Dermis microvascular lymphatic vessel endothelial cell (primary cell): ENCODE measurements at places on chromosomes 6 and 20.

GRCh38 chr6:21022343-21023107 lies 488.3 kb downstream of the CDKAL1 start:
- peak; percentile 95 for DNase-seq

GRCh38 chr6:122789182-122790027 lies at the start of gene SMPDL3A:
Gene SMPDL3A, plus strand, starts transcription at chr6:122789258. Its CDS starts 89 bp downstream, at chr6:122789347.
- DNase-seq, result peak; percentile 64

- no peak for DNase-seq
These were observed 261.4 kb downstream of the SLC35F1 start for GRCh38 chr6:118168421-118168820.

- no peak for DNase-seq
These were observed 113.6 kb downstream of the TSHZ2 start for GRCh38 chr20:53085720-53086119.

DNA sequence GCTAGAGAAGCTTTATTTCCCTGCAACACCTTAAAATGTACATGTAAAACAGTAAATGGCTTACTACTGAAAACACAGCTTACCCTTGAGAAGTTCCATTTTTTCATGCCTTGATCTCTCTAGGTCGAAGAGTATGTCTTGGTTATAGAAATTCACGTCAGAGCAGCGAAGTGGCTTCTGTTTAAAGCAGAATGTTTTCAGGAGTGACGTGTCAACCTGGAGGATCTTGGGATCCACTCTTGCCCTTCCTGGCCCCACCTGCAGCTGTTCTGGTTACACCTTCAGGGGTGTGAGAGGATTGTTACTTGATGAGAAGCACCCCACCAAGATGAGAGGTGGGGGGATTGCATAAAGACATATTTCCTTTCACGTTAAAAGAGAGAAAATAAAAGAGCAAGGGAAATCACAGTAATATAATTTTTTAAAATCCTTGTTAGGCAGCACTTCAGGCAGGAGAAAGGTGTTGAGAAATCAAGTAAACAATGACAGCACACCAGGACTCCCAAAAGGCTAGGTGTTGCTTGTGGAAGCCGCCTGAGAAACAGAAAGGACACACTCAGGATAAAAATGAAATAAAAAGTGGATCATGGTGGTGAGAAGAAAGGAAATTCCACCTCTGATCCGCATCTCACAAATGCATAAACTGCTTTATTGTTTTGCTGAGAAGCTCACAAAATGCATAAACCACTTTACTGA lies 149.7 kb downstream of the UNC5CL start:
- no peak for DNase-seq

DNA sequence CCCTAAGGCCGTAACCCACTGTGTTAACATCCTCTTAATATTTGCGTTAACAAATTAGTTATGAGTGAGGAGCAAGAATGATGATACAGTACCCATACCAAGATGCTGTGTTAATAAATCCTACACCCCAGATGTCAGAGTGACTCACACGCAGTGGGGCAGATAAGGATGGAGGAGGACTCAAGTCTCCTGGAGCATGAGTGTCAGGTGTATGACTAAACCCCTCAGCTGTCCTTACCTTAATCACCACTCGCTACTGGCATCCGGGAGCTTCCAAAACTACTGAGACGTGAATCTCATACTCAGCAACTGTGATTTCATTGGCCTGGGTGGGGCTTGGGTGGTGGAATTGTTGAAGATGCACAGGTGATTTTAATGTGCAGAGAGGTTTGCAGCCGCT lies 131.3 kb upstream of the MTHFD1L start:
- DNase-seq, result no peak

DNA sequence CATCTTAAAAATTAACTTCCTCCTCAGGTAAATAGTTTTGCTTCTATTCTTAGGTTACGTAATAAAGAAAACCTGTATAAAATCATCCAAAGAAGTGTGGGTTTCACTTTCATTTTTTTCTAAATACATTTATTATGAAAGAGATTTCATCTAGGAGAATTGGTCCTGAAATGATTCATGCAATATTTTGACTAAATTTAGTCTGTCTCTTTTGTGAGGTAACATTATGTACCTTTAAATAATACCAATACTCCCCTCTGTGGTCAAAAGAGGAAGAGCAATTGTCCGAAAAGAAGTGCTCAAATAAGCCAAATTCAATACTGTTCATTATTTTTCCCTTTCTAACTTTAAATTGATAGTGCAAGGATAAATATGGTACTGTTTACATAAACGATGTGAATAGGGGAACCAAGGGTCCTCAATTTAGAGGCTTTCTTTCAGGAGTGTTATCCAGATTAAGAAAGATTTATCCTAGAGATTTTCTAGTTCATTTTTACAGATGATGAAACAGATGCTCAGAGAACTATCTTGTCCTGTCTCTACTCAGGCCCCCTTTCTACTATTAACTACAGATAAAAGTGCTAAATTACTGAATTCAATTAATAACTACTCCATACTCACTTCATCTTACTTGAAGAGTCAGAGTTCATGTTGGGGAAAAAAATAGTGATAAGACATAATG lies 26.2 kb downstream of the CYP39A1 start:
- peak; percentile 19 for DNase-seq

DNA sequence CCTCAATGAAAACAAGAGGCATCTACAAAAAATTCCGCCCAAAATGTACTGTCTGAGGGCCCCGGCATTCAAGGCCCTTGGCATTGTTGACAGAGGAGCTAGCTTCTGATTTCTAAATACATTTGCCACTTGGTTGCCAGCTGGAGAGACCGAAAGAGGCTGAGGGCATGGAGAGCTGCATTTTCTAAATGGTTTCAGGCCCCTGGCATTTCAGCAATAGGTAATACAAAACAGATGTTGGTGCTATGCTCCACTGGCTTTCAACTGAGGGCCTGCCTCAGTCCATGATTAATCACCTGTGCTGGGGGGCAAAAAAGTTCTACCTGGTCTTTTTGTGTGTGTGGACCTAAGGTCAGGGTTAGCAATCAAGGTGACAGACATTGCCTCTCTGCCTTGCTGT lies 79.5 kb upstream of the ISM1 start:
- no peak for DNase-seq

DNA sequence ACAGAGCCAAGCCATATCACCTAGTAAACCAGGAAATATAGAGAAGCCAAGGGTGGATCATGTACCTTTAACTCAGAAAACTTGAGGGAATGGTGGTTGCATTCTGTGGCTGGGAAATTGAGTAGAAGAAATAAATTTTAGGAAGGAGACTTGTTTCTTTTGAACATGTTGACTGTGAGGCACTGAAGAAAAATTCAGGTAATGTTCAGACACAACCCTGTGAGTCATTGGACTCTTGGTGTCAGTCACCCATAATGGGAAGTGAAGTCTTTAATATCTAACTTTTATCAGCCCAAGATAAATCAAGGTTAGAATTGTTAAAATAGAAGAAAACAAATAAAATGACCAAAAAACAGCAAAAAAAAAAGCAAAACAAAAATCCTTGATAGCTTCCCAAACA lies 98.8 kb upstream of the GRIK2 start:
- no peak for DNase-seq

DNA sequence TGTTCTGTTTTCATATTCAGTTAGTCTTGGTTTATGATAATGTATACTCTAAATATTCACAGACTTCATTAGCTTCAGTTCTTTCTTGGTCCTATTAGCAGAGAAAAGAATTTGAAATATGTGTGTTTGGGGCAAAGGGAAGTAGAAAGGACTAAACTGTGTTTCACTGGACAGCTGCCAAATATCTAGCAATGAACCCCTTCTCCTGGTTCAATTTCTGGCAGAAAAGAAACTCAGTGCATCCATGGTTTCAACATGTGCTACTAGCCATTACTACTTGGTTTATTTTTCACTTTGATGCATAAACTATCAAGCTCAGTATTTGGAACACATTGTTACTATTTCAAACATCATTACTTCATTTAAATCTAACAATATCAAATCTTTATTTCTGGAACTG lies 43.6 kb downstream of the FBXL4 start:
- DNase-seq, result peak; percentile 11

DNA sequence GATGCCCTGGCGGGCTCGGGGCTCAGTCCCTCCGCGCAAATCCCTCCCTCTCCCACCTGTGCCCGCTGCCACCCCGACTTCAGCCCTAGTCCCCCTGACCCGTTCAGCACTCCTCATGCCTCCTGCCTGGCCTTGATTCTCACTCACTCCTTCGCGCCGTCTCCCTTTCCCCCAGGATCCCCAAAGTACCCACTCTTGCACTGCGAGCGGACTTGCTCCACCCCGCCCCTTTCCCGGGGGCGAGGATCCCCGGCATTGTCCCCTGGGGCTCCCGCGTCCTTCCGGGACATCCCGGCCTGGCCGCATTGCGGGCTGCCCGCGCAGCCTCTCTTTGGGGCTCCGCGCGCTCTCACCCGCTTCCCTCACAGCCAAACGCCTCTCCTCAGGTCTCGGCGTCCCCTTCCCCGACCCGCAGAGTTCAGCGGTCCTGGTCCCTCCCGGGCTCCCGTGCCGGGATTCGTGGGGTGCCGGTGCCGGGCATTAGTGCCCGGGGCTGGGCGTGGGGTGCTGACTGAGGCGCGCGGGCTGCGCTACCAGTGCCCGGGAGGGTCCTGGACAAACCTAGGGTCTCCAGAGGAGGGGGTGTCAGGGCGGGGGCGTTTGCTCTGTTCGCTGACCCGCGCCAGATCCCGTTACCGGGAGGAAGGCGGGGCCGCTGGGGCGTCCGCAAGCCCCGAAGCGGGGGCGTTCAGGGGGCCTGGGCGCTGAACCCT lies 45.5 kb upstream of the SUPT3H start:
- DNase-seq, result no peak

DNA sequence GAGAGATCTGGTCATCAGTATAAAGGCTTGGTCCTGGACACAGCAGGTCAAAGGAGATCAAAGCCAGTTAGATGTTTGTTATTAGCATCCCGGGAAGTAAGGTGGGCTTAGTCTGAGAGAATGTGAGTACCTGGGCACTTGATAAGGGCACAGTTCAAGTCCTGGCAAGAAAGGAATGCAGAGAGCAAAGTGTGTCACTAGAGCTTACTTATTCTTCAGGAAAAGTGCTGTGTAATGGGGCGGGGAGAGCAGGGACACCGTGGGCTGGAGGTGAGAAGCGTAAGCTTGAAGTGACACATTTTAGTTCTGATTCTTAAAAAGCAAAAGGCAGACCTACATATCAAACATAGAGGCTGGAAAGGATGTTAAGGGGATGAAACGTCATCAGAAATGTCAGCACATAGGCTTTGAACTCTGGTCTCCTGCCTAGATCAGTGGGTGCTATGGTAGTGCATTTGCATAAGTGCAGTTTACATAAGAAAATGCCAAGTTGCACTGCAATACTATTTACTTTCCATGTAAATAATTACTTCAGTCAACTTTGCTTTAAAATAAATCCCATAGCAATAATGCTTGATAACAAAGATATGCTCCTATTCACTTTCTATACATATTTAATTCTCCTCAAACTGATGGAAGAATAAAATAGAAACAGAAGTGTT lies 2.6 kb downstream of the SAMD5 start:
- no peak for DNase-seq
